Left lung (tissue), 14 donors: ENCODE measurements at places on chromosomes 1 and 21. TPM values are rescaled to one million over a fixed set of nuclear protein-coding genes. Genes with fewer than 3 reads are reported as not detected.

- no peaks in the 10 kb centered on the region for H3K36me3 ChIP-seq
- H3K4me1 ChIP-seq: no peaks in the 10 kb centered on the region
- no peak for DNase-seq
- no peak overlapping the region for H3K27ac ChIP-seq
- H3K4me3 ChIP-seq: no peak overlapping the region
Measured at GRCh38 chr1:40575336-40575735, 43.9 kb downstream of the ZNF684 start.

DNA sequence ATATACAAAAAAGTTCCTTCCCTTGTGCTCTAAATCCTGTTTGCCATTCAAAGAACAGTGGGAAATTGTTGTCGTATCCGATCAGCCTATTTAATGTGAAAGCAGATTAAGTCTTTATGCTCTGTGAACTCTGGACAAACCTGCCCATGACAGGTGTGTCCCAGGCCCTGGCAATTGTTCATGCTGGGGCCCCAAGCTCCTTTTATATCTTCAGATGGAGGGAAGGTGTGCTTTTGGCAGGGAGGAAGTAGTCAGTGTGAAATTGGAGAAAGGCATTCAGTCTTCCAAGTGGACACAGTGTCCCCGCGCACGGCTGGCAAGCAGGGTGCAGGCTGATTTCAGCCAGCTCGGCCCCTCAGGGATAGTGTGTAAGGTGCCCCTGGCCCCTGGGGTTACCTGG lies 135.1 kb upstream of the F3 start:
- DNase-seq: no peak
- H3K4me1 ChIP-seq: no peaks in the 10 kb centered on the region
- no peak overlapping the region for H3K4me3 ChIP-seq
- no peak overlapping the region for H3K27ac ChIP-seq

- no peak overlapping the region for H3K27ac ChIP-seq
- H3K36me3 ChIP-seq: no peaks in the 10 kb centered on the region
- no peaks in the 10 kb centered on the region for H3K27me3 ChIP-seq
- no peak overlapping the region for H3K4me3 ChIP-seq
- no peaks in the 10 kb centered on the region for H3K4me1 ChIP-seq
Measured at GRCh38 chr21:26404288-26404687, 168.8 kb downstream of the CYYR1 start.

- H3K27ac ChIP-seq: no peak overlapping the region
- H3K36me3 ChIP-seq: no peaks in the 10 kb centered on the region
- peaks cover 20% of the 10 kb centered on the region for H3K4me1 ChIP-seq
- no peak for DNase-seq
- H3K27me3 ChIP-seq: no peaks in the 10 kb centered on the region
- H3K4me3 ChIP-seq: no peak overlapping the region
Measured at GRCh38 chr1:218481116-218481775, 136.1 kb downstream of the TGFB2 start.

DNA sequence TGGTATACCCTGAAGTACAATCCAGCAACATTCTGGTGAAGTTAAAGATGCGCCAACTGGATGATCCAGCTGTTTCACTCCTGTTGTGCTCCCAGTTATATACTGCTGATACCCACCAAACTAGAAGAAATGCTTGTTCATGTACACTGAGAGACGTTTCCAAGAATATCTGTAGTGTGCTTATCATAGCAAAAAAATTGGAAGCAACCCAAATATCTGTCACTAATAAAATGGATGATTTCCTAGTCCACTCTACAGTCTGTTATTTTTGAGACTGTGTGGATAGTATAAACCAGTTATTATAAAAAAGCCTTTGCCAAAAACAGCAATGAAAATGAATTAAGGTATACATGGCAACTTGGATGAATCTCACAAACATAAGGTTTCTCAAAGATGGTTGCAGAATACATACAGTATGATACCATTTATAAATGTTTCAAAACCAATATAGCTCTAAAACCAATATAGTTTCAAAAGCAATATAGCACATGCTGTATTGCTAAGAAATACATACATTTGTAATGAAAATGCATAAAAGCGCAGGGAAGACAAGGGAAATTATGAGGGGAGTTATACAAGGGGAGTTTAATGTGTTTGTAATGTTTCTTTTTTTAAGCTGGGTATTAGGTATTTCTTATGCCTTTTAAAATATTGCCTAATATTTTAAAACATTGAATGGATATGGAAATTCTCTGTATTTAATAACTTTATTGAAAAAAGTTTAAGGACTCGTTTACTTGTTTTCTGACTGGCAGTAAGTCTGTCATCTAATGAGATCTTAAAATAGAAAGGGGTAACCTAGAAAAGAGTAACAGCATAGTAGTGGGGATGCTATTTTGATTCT lies 36.5 kb downstream of the GPSM2 start:
- H3K4me3 ChIP-seq: no peak overlapping the region
- peak; percentile 12 for DNase-seq
- H3K27ac ChIP-seq: no peak overlapping the region
- no peaks in the 10 kb centered on the region for H3K36me3 ChIP-seq

The KCTD3 gene
- 28.1 TPM for total RNA-seq
